ENCODE measurements at places on chromosomes 1 and 21. TPM values are rescaled to one million over a fixed set of nuclear protein-coding genes. Genes with fewer than 3 reads are reported as not detected.

The GPR157 gene
- total RNA-seq: 9.5 TPM

The SHISA4 gene
- total RNA-seq: 25.0 TPM

The HAO2 gene
- not detected for total RNA-seq

The ANGPTL1 gene
- 4.3 TPM for total RNA-seq

The CELA2B gene
- total RNA-seq: not detected

The HSD3B2 gene
- total RNA-seq: not detected

The CASQ1 gene
- total RNA-seq: not detected

The ZZZ3 gene
- total RNA-seq: 63.8 TPM

The OR2T2 gene
- total RNA-seq: not detected

The LMOD1 gene
- 50.1 TPM for total RNA-seq

The LYPD8 gene
- total RNA-seq: under 0.01 TPM

The VASH2 gene
- total RNA-seq: 0.97 TPM

The BRINP2 gene
- not detected for total RNA-seq

The AMY1C gene
- not detected for total RNA-seq

The ILDR2 gene
- total RNA-seq: 0.43 TPM

The SLC30A2 gene
- total RNA-seq: not detected

The AADACL3 gene
- not detected for total RNA-seq

The AMY1A gene
- total RNA-seq: not detected

The SPRR2A gene
- total RNA-seq: not detected

The RGS8 gene
- not detected for total RNA-seq

The CACNA1S gene
- not detected for total RNA-seq

The CZIB gene
- 41.6 TPM for total RNA-seq

The HSPA6 gene
- total RNA-seq: under 0.01 TPM

The GJA4 gene
- not detected for total RNA-seq

The SLAMF9 gene
- not detected for total RNA-seq

The THAP3 gene
- 19.4 TPM for total RNA-seq

The PIK3C2B gene
- total RNA-seq: 7.3 TPM

The TFAP2E gene
- total RNA-seq: 0.32 TPM

The BCAR3 gene
- total RNA-seq: 36.4 TPM

The TRIM46 gene
- total RNA-seq: 6.5 TPM

The C1orf115 gene
- 3.5 TPM for total RNA-seq

The TFF1 gene
- not detected for total RNA-seq

The GRHL3 gene
- not detected for total RNA-seq

The KCNN3 gene
- not detected for total RNA-seq

The TCHH gene
- under 0.01 TPM for total RNA-seq

The PCP4 gene
- not detected for total RNA-seq

The DNASE2B gene
- not detected for total RNA-seq

The ROR1 gene
- 10.3 TPM for total RNA-seq

The SYDE2 gene
- total RNA-seq: 24.2 TPM

The GPR61 gene
- not detected for total RNA-seq

The STIL gene
- total RNA-seq: 21.2 TPM

The ADAR gene
- total RNA-seq: 115 TPM

The GREM2 gene
- 1.3 TPM for total RNA-seq

The ACP6 gene
- total RNA-seq: 6.0 TPM

The DENND2C gene
- total RNA-seq: 3.2 TPM

The CD5L gene
- not detected for total RNA-seq

The GCSAML gene
- total RNA-seq: not detected

The KCNE2 gene
- not detected for total RNA-seq

The TM2D1 gene
- 69.1 TPM for total RNA-seq

Measured in fibroblast of villous mesenchyme (primary cell).